ENCODE measurements at places on chromosomes 2 and 18.

DNA sequence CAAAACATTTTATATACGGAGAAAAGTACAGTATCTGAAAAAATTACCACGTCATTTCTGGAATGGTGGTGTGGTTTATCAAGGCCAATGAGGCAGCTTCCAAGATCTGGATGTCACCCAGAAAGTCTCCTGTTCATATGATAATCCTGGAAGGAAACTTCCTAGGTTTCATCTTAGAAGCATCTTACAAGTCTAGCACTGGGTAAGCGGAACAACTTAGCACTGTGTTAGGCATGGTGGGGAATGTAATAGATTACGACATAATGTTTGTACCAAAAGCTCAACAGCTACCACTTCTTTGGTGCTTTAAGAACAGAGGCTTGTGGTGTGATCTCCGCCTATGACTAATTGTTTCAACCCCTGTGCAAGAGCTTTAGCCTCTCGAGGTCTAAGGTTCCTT is 63.1 kb upstream of the LYPD1 start:
- no peak for DNase-seq

- DNase-seq, result peak; percentile 80
Measured at GRCh38 chr2:128318776-128319464, at the start of gene HS6ST1. HS6ST1 (minus strand) TSS chr2:128318868; CDS start chr2:128318563, 305 bp downstream.

DNA sequence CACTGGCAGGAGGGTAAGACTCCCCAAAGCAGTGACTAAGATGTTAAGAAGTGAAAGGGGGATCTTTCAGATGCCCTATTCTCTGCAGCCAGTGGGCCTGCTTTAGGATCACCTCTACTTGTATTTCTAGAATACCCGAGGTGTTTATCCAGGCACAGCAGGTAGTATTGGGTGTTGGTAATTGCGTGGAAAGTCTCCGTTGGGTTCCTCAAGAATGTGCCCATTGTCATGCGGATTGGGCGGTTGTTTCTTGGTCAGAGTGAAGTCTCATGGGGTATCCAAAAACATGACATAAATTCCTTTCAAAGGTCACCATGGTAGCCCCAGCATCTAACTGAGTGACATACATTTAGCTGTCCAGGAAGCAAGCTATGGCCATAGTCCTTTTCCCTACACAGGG is 308.8 kb downstream of the RPIA start:
- no peak for DNase-seq

DNA sequence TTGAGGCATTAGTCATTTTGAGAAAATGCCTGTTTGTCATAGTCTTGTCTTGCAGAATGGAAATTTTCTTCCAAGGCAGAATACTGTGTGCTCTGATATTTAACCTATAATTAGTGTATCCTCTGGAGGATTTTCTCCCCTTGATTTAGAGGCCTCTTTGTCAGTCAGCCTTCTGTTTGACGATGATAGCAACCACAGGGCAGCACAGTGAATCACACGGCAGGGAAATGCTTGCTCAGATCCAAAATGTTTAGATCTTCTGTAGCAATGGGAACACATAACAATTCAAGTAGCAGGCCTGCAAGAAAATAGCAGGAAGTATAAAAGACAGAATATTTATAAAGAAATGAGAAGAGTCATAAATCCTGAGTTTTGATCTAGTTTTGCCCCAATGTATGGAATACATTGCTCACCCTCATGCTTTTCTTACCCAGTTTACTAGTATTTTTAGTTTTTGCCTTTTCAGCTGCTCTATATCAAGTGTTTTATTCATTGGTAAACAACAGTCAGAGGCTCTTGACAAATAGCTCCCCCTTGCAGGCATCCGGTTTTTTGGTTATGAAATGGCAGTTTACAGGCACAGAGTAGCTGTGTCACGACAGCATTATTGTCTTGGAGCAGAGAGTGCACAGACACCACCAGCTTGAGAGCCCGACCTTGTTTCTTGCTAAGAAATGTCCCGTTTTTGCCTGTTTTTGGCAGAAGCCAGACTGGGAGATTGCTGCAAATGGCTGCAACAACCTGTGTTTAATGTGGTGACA is 185.1 kb downstream of the MYO3B start:
- DNase-seq, result peak; percentile 1

DNA sequence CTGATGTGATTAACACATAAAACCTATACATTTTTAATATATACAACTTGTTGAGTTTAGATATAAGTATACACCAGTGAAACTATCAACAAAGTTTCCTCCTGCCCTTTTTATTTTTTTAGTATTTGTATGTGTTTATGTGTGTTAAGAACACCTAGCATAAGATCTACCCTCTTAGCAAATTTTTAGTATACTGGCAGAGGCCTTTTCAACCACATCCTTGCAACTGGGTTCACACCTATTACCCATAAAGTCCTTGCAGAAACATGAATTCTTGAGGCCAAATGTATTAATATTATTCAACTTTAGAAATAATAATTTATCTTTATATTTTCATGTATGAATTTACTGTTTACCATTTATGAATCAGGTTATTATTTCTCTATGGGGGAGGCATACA is 119.7 kb upstream of the CRIM1 start:
- DNase-seq, result no peak

DNA sequence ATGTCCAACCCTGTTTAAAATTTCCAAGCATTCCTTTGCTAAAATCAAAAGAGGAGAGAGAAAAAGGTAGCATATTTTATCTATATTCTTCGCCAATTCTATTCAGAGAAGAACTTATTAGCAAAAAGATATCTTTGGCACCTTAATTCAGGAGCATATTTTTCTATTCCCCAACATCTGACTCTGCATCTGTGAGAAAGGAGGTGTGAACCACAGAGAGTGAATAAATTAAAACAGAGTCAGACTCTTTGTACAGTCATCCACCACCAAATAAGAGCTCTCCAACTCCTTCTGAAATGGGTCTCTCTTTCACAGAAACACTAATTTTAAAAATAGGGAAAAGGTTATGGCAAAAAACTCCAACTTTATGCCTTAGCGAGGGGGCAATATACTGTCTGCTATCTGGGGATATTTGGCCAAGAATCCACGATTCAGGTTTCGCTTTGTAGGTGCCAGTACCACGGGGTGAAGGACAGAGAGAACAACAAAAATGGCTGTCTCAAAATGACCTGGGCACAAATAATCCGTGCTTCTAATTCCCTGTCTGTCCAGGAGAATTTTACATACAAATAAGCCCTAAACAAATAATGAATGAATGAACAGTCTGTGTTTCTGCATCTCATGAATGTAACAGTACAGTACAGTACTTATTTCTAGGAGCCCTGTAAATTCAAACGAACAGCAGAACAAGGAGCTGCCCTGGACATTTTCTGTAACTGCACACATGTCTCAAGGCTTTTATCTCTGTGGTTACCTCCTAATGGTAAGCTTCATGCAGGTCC is 43.4 kb downstream of the EPB41L3 start:
- DNase-seq, result no peak

GRCh38 chr2:226788881-226789490 is 10.6 kb downstream of the IRS1 start:
- DNase-seq, result peak; percentile 26

DNA sequence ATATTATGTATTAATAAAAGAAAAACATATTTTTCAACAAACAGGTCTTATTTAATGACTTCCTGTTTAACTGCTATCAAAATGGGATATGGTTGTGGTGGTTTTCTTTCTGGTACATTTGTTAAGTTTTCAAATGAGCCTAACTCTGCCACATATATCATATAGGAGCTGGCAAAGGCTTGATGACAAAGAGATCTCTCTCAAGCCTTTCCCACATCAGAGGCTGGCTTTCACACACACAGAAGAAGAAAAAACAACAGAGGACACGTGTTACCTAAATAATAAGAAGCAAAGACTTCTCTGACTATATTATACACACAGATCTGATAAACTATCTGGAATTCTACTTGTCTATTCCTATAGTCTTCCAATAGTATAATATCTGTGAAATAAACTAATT is 46.1 kb downstream of the CFAP36 start:
- no peak for DNase-seq
